ENCODE measurements at places on chromosomes 4 and X. TPM values are rescaled to one million over a fixed set of nuclear protein-coding genes. Genes with fewer than 3 reads are reported as not detected.
A peak's percentile ranks its signal among the peaks of the same experiment; 100 is the strongest.

- DNase-seq = no peak
Observed at GRCh38 chrX:30414144-30414543, 105.0 kb upstream of the NR0B1 start.

GRCh38 chrX:110531873-110532580 is 173.4 kb downstream of the RTL9 start:
- DNase-seq = no peak

- DNase-seq = no peak
Observed at GRCh38 chr4:168374772-168375523, 56.4 kb upstream of the DDX60 start.

DNA sequence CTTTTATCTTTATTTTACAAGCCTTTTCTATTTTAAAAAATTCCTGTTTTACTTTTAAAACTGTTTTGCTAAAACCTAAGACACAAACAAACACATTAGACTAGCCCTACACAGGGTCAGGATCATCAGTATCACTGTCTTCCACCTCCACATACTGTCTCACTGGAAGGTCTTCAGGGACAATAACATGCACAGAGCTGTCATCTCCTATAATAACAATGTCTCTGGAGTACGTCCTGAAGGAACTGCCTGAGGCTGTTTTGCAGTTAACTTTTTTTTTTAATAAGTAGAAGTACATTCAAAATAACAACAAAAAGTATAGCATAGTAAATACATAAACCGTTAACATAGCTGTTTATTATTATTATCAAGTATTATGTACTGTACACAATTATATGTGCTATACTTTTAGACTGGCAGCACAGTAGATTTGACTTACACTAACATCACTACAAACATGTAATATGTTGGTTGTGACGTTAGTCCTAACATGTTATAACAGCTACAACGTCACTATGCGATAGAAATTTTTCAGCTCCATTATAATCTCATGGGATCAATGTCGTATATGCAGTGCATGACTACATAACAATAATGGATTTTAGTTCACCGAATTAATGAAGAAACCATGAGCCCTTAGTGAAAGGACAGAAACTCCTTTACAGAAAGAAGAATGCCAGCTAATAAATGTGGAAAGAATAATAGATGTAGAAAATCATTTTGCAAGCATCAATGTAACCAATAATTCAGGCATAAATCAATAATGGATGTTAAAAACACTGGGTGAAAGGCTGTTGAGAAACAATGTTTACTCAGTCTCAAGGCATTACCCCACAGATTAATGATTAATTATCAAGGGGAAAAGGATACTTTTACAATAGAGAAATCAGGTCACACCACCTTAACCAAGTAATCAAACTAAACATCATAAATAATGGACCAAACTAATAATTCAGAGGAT is 49.2 kb downstream of the FBXW7 start:
- no peak for DNase-seq

GRCh38 chr4:76723373-76723772 is 174.6 kb downstream of the SOWAHB start:
- DNase-seq = no peak

- DNase-seq = no peak
Observed at GRCh38 chrX:151184705-151185104, 8.3 kb downstream of the GPR50 start.

GRCh38 chr4:116328261-116328860 is 757.0 kb downstream of the TRAM1L1 start:
- DNase-seq = no peak

DNA sequence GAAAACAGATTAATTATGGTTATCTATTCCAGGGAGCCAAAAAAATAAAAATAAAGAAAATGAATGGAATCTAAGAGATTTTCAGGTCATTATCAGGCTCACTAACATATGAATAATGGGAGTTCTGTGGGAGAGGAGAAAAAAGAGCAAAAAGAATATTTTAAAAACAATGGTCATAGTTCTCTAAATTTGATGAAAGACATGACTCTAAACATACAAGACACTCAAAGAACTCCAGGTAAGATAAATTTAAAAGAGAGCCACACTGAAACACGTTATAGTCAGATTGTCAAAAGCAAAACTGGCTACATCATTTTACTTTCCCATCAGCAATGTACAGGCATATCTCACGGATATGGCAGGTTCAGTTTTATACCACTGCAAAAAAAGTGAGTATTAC is 520.0 kb downstream of the ANKRD50 start:
- DNase-seq = no peak

DNA sequence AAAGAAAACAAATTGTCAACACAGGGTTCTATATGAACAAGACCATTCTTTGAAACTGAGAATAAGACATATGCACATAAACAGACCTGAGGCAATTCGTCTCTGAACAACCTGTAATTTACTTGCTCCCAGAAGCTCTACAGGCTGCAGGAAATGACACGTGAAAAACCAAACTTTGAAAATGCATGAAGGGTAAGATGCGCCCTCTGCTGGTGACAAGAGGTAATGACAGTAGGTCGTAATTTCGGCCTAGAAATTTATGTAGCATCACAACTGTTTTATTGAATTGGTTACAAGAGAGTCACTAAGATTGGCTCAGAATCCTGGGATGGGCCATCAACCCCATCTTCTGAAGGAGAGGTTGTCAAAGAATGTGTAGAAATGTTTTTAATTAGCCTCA is 276.5 kb downstream of the PPP4R3C start:
- peak; percentile 37 for DNase-seq

DNA sequence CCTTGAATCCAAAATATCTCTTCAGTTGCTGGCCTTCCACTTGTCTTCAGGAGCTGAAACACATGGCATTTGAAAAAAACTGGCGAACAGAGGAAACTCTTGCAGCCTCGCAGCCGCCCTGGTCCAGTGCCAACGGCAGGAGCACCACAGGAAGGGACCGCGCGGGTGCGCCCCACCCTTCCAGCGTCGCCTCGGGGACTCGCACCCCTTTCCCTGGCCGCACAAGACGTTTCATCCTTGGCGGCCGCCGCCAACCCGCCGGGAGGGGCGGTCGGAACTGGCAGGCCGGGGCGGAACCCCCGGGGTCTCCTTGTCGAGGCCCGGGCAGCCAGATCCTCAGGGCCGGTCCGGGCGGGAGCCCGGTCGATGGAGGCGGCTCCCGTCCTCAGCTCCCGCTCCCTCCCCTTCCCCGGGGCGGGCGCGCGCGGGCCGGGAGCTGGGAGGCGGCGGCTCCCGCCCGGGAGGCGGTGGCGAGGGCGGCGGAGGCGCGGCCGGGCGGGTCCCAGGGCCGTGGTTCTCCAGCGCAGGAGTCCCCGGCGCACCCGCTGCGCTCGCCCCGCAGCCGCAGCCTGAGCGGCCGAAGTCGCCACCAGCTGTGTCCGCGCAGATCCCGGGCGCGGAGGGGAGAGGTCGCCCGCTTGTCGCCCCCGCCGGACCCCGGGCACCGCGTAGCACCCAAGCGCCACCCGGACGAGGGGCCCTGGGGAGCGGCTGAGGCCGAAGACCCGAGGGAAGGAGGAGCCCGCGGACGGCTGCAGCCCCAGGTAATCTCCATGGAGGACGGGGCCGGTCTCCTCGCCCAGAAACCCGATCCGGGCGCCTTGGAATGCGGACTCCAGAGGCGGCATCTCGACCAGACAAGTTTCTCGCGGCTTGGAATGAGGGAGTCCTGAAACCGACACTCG is 886 bp upstream of the NDST3 start:
- peak; percentile 86 for DNase-seq

DNA sequence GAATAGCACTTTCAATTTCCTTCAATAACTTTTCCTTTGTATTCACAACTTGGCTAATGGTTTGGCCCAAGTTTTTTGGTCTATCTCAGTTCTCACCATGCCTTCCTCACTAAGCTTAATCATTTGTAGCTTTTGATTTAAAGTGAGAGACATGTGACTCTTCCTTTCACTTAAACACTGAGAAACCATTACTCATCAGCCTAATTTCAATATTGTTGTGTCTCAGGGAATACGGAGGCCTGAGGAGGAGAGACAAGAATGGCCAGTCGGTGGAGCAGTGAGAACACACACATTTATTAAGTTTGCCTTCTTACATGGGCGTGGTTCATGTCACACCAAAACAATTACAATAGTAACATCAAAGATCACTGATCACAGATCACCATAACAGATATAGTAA is 56.7 kb downstream of the TSPAN5 start:
- no peak for DNase-seq

GRCh38 chr4:8292478-8293107 is 23.0 kb downstream of the HTRA3 start:
- no peak for DNase-seq

DNA sequence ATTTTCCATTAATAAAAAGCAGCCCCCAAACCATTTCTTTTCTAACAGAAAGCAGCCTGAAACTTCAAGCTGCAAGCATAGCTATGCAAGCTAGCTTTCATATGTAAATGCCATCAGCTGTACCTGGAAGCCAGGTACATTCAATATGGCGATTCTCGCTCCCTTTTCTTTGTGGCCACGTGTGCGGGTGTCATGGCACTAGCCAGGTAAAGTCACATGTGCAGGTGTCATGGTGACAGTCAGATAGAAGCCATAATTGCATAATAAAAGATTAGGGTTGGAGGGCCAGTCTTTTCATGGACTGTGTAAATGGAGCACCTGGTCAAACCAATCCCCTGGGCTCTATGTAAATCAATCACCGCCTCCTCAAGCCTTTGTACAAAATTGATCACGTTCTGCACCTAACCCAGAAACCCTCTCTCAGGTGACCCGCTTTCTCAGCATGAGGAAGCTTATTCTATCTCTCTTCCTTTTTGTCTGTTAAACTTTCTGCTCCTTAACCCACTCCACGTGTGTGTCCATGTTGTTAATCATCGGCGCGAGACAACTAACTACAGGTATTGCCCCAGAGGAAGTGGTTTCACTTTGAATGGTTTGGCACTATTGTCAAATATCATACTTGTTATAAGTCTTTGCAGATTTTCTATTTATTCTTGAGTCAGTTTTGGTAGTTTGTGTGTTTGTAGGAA is 18.0 kb upstream of the RHOXF2 start:
- DNase-seq = peak; percentile 82

DNA sequence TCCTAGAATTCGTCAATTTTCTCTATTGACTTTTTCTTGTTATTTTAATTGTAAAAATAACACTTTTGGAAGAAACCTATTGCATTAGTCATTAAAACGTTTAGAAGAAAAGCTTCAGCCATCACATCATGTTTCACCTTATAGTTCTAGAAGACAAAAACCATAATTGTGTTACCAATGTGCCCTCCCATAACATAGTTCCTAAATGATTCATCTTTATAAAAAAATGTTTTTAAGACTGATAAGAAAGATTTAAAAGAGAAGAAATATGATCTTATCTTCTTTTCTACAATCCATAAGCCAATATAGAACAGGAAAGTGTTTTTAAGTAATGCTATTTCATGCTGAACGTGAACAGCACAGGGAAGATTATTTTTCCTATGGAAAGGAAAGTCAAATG is 316.6 kb upstream of the NDST4 start:
- DNase-seq = no peak

DNA sequence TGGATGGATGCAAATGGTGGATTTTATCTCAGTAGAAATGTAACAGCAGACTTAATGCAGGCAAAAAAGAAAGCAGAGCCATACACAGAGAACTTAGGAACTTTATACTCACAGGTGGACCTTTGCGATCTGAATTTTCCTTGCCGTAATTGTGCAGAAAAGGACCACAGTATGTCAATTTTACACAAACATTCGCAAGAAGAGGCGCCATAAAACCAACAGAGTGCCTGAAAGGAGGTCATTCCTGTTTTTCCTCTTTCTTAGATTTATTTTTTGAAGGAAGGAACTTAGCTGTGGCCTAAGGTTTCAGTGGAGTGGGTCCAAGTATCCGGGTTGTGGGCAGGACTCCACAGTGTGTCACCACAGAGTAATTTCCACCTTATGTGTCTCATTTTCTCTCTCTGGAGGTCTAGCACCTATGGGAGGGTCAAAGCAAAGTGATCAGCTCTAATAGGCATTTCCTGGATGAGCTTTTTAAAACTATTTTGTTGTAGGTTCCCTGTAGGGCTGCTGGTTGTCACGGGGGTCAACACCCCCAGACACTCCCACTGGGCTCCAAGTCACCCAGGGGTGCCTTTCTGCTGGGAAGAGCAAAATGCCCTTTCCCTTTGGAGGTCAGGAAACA is 24.7 kb upstream of the PBDC1 start:
- no peak for DNase-seq

DNA sequence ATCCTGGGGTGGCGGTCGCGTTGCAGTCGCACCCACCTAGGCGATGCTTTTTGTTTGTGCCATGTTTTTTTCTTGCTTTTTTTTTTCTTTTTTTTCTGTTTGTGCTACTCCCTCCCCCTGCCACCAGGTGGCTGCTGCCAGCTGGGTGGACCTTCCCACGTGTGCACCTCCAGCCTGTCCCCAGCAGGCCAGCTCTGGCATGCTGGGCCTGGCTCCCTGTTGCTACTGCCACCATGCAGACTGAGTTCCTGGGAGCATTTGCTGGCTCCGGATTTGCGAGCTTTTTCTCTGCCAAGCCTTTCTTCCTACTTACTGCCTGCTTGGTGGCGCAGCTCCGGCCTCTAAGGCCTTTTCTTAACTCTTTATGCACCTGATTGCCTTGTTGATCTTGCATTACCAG is 161.2 kb upstream of the WDFY3 start:
- DNase-seq = peak; percentile 81

GRCh38 chr4:138740816-138741745 is 274.5 kb upstream of the NOCT start:
- DNase-seq = no peak

- no peak for DNase-seq
Observed at GRCh38 chr4:138831948-138832347, 183.6 kb upstream of the NOCT start.

DNA sequence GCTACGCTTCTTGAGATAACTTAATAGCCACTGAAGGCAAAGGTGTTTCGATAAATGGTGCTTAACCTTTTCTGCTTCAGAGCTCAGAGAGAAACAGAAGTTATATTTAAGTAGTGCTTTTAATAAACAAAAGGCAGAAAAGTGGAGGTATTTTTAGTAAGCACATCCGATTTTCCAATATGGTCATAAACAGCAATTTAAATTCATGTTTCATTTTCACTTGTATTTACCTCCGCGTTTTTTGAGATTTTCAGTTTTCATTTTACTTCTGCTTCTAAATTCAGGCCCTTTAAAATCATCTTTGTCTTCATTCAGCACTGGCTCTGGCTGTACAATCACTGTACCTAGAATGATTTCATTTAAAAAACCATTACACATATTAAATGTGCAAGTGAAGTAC is 92.4 kb downstream of the ATRX start:
- DNase-seq = no peak

Gene CSAG2
- not detected for total RNA-seq

Gene VCX3B
- total RNA-seq = not detected

Gene BBS12
- total RNA-seq = 2.6 TPM

Gene GK
- 8.4 TPM for total RNA-seq

Gene MAGEA4
- total RNA-seq = 2.8 TPM

Gene F8A2
- total RNA-seq = not detected

Gene TMSB15A
- 81.3 TPM for total RNA-seq

Gene SYNPO2
- total RNA-seq = 3.4 TPM

Gene HELT
- not detected for total RNA-seq

Gene ANOS1
- 68.5 TPM for total RNA-seq

Gene TMEM271
- total RNA-seq = 0.62 TPM

Gene RAB33A
- 4.9 TPM for total RNA-seq

Gene LINC00632
- 23.5 TPM for total RNA-seq

Gene GLRA2
- not detected for total RNA-seq

Gene USP26
- total RNA-seq = not detected

Gene BRS3
- not detected for total RNA-seq

Gene UGT2B10
- not detected for total RNA-seq
